H1 (cell line): ENCODE measurements at places on chromosomes 7 and 10. TPM values are rescaled to one million over a fixed set of nuclear protein-coding genes. Genes with fewer than 3 reads are reported as not detected.

The STEAP1B gene
- 8.6 and 8.7 TPM in 2 replicates for total RNA-seq

The BCAP29 gene
- 18.1 and 18.2 TPM in 2 replicates for total RNA-seq

The OR2A5 gene
- not detected in 2 replicates for total RNA-seq

The CYP26C1 gene
- total RNA-seq: 0.21 and 0.28 TPM in 2 replicates

The NUP42 gene
- total RNA-seq: 27.8 and 31.8 TPM in 2 replicates

The DDC gene
- total RNA-seq: not detected in 2 replicates

DNA sequence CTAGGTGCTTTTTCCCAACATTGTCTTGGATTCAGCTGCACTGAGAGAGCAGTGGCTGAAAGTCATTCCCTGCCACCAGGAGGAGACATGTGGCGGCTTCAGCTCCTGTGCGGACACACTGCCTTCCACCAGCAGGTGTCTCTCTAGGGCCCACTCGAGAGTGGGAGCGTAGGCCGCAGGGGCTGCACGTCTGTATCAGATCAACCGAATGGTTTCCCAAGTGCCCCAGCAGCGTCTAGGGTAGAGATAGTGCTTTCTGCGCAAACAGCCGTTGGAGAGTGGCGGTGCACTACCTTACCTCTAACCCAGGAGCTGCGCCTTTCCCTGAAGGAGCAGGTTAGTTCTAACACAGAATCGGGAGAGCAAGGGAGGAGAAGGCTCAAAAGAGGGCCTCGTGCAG lies 31.7 kb downstream of the PAPOLB start:
- H3K27me3 ChIP-seq: no peaks in the 10 kb centered on the region
- H3K4me1 ChIP-seq: no peaks in the 10 kb centered on the region
- DNase-seq: peak; percentile 85

- no peaks in the 10 kb centered on the region for H3K36me3 ChIP-seq
- H3K4me3 ChIP-seq: no peak overlapping the region
- peaks cover 56% of the 10 kb centered on the region for H3K4me1 ChIP-seq
These were observed 106.5 kb downstream of the TCF7L2 start for GRCh38 chr10:113056441-113057021.

DNA sequence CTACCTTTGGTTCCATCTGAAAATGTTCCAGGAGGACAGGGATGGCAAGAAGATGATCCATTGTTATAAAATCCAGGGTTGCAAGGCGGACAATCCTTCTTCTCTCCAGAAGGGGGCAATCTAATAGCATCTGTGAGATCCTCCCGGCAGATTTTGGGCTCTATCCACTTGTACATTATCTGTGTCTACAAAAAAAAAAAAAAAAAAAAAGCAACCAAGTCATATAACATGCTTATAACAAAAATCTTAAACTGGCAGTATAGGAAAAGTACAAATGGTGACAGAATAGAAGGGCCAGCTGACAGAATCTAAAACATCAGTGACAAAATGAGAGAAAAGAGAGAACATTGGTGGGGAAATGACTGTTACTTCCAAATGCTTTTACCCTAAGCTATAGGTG lies 132.7 kb downstream of the ELAPOR2 start:
- no peak overlapping the region for H3K27ac ChIP-seq
- no peaks in the 10 kb centered on the region for H3K27me3 ChIP-seq
- no peak for DNase-seq
- H3K4me1 ChIP-seq: no peaks in the 10 kb centered on the region
- H3K4me3 ChIP-seq: no peak overlapping the region
- H3K36me3 ChIP-seq: no peaks in the 10 kb centered on the region
